NCI-H524 treated with DMSO at 0.1 percent for 48 hours (cell line): ENCODE measurements at places on chromosomes 6 and 20.

GRCh38 chr6:70834520-70834919 is 122.3 kb downstream of the B3GAT2 start:
- no peak for DNase-seq

DNA sequence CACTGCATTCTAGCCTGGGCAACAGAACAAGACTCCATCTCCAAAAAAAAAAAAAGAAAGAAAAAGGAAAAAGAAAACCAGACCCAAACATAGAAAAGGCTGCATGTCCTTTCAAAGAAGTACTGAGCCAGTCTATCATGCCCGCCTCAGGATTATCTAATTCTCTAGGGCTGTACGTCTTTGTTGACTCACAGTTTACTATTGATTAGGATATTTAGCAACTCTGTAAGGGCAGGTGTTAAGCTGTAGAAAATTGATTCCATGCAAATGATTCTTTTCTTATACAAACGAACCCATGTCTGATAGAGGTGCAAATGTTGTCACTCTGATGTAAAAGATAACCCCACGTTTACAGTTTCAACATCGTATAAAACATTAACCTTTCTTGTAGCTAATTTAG is 209.0 kb downstream of the TTLL2 start:
- DNase-seq: no peak

DNA sequence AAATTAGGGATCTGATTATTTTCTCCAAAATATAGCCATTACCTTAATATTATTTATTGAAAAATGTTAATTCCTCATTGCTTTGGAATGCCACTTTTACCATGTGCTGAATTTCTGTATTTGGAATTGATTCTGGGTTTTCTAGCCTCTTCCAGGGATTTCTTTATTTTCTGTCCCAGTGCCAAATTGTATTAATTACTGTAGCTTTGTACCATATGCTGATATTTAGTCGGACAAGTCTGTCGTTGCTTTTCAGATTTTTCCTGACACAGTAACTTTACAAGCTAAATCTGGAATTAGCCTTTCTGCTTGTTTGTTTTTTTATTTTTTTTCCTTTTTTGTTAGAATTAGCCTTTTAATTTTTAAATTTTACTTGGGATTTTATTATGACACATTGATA is 10.9 kb upstream of the TMEM14B start:
- DNase-seq: no peak

- no peak for DNase-seq
Observed at GRCh38 chr20:29085625-29086024, 2171.8 kb upstream of the DEFB115 start.

GRCh38 chr6:113649276-113649675 is 207.9 kb upstream of the MARCKS start:
- DNase-seq: no peak

- no peak for DNase-seq
Observed at GRCh38 chr20:59811681-59812171, 121.7 kb downstream of the SYCP2 start.

- no peak for DNase-seq
Observed at GRCh38 chr6:35601331-35602132, 87.2 kb downstream of the FKBP5 start.

- DNase-seq: no peak
Observed at GRCh38 chr20:11564491-11564890, 353.2 kb upstream of the BTBD3 start.

- DNase-seq: no peak
Observed at GRCh38 chr6:170031684-170032121, 259.2 kb downstream of the DLL1 start.

DNA sequence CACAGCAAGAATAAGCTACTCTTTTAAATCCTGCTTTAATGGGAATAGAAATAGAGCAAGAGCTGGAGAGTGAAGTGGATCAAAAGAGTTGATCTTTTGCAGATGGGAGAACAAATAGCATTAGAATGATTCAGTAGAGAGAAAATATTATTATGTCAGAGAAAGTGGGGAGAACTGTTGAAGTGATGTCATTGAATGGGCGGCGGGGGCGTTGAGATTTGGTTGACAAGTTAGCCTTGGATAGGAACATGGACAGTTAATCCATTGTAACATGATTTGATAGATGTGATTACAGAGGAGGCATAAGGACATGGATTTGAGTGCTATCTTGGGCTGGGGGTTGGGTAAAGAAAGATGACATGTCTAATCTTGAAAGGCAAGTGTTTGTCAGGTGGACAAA is 9.2 kb downstream of the ATAT1 start:
- DNase-seq: no peak

GRCh38 chr6:4545893-4546292 is 230.3 kb upstream of the CDYL start:
- DNase-seq: no peak

GRCh38 chr6:24689964-24690363 is 23.1 kb downstream of the ACOT13 start:
- DNase-seq: no peak

DNA sequence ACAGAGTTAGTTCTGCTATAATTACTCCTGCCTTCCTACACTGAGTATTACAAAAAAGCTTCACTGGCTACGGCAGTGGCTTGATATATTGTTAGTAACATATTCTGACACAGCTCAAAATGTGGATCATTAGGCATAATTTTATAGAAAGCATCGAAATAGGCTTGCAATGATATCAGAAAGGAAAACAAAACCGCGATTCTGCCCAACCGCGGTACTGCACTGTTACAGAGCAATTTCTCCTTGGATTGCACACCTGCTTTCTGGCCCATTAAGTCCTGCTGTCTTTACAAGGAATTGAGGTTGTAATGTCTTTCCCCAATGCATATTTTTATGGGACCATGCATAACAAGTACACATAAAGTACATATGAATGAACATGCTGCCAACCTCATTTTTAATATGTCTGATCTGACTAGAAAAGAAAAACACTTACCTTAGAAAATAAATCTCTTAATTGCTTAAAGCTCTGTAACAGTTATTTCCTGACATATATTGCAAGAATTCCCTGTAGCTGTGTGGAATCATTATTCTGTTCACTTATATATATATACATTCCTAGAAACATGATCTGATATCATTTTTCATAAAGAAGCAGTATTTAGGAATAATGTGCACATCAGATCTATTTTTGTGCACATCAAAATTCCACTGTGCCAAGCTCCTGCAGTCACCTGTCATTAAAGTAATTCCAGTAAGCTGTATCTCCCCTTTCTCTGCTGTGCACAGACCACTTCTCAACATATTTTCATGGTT is 763.9 kb downstream of the HACE1 start:
- no peak for DNase-seq

DNA sequence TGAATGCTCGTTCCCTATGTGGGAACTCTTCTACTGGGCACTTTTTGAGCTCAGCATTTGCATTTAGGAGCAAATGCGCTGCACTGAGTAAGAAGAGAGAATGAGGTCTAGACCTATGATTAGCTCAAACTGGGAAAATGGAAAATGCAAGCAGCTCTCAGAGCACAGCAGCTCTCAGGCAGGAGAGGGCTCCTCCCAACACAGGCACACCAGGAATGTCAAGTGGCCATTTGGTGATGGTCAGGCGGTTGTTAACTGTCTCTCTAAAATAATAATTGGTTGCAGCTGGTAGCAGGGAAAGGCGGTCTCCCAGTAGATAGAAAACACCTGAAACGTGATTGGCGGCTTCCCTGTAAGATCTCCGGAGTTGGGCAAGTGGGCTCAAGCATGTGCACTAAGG is 162.0 kb upstream of the ECI2 start:
- DNase-seq: no peak

DNA sequence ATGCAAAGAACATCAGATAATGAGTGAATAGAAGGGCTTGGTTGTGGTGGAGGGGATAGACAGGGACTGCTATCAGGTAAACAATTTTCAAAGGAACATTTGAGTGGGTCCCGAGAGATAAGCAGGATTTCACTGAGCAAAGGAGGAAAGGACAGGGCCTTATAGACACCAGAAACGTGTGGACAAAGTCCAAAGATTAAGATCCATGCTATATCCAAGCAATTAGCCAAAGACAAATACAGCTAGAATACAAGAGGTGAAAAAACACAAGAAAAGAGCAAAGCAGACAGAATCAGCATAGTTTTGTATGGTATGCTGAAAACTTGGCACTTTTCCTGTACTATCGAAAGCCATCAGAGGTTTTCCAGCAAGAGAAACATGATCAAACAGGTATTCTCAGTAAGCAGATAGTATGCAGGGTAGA is 59.8 kb downstream of the CDK19 start:
- DNase-seq: no peak

DNA sequence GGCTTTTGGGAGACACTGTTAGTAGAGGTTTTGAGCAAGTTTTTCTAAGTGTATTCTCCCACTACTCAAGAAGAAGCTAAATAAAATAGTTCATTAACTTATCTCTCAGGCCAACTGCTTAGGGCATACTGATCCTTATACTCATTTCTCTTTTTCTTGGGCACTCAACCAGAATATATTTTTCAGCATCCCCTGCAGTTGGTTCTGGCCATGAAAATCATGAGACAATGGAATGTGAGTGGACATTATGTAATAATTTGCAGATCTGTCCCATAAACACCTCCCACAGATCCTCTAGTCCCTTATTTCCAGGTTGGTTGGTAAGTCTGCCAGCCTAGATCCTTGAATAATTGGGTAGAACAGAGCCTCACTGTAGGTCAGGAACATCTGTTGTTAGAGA is 136.7 kb downstream of the AIG1 start:
- no peak for DNase-seq

DNA sequence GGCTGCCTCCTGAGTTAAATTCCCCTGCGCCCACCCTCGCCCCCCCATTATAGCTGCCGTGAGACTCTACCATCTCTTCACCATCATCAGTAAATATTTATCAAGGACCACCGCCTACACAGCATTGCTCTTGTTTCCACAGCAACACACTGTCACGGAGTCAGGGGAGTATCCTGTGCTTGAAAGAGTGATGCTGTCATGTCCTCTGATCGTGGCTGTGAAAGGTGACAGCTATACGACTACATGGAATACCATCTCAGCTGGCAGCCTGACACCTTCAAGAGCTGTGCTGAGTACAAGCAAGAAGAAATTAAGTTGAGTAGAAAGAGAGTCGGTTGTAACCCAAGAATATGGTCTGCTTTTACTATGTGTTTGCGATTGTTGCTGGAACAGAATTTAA is 3.4 kb downstream of the PTPRT start:
- no peak for DNase-seq

DNA sequence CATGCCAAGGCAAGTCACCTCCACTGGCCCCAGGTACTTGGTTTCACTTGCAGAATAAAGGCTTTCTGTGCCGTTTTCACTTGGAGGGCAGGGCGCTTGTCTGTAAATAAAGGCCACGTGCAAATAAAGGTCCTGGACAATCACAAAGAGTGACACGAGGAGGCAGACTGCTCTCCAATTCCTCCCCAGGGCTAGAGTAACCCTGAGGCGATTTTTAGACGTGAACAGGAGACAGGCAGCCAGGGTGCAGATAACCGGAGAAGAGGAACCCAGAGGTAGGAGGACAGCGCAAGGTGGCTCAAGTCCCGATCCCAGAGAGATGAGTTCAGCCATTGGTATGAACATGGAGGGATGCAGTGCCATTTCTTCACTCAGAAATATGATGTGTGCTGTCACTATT is 327.4 kb downstream of the KIF16B start:
- no peak for DNase-seq

GRCh38 chr6:120468486-120468885 is 865.8 kb downstream of the TBC1D32 start:
- DNase-seq: no peak

DNA sequence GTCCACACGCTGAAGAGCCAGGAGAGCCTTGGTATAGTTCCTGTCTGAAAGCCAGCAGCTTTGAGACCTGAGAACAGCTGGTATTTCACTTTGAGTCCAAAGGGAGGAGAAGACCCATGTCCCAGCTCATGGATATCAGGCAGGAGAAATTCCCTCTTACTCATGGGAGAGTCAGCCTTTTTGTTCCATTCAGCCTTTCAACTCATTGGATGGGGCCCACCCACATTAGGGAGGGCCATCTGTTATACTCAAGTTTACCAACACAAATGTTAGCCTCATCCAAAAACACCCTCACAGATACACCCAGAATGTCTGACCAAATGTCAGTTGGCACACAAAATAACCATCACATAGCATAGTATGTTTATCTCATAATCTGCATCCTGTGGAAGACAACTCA is 80.1 kb downstream of the GMDS start:
- DNase-seq: no peak

DNA sequence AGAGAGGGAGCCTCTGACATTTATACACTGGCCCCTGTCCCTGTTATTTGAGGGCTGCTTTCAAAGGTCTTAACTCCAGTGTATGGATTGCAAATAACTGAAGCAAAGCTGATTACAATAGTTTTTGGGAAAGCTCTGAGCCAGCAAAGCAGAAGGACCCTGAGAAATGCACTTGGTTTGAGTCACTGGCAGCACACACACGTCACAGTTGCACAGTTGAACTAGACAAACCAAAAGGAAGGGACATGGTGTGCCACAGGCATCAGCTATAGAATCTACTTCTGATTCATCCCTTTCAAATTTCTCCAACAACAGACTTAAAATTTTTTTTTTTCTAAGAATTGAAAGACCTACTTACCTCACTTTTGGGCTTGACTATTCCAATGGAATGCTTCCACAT is 56.4 kb downstream of the SNRNP48 start:
- DNase-seq: no peak

GRCh38 chr6:140970485-140970884 is 1162.2 kb upstream of the GJE1 start:
- no peak for DNase-seq

GRCh38 chr6:36115412-36115811 is 14.9 kb upstream of the MAPK13 start:
- no peak for DNase-seq

GRCh38 chr6:107565165-107565723 is 75.3 kb downstream of the SOBP start:
- no peak for DNase-seq

DNA sequence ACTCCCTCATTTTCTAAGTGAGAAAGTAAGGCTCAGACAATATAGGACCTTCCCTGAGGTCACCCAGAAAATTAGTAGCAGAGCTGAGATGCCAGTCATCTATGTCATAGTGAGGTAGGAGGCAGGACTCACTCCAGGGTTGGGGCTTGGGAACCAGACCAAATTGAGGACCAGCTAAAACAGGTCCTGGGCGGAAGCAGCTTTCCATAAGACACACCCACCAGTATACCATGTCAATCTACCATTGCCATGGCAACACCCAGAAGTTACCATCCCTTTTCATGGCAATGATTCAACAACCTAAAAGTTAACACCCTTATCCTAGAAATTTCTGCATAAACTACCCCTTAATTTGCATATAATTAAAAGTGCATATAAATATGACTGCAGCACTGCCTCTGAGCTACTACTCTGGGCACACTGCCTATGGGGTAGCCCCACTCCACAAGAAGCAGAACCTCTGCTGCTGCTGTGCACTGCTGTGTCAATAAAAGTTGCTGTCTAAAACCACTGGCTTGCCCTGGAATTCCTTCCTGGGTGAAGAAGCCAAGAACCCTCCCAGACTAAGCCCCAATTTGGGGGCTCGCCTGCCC is 30.3 kb upstream of the OCSTAMP start:
- no peak for DNase-seq
